ENCODE measurements at places on chromosomes 16 and 17.

DNA sequence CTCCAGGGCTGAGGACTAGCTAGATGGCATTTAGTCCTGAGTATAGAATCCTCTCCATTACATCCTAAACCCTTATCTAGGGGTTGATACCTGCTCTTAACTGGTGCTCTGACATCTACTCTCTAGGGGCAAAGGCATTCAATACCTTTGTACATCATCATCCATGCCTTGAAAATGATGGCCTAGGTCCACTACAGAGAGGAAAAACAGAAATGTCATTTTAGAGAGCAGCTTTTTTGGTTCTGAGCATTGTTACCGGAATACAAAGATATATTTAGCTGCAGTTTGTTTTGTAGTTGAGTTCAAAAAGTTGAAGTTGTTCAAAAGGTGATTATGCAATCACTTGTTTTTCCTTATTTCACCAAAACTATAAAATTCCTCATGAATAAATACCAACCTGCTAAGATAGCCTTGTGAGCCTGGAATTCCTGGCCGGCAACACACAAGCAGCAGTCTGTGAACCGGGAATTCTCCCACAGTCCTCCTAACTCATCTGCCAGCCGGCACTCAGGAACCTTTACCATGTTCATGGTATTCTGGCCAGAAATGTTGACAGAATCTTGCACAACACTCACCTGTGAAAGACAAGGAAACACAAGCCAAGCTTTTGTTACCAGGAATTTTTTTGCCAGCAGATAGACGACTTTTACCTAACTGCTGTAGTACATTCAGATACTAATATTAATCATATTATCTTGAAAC, 35.4 kb downstream of the NXPH3 start:
- DNase-seq = no peak

DNA sequence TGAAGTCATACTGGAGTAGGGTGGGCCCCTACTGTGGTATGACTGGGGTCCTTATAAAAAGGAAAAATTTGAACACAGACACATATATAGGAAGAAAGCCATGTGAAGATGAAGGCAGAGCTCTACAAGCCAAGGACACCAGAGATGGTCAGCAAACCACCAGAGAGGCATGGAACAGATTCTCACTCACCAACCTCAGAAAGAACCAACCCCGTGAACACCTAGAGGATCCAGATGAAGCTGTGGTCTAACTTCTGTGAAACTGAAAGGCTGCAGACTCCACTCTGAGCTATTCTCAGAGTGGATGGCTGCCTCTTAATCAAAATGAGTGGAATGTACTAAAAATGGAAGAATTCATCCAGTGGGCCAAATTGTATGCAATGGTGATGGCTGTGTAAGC, 149.6 kb downstream of the ABCA8 start:
- DNase-seq = no peak

DNA sequence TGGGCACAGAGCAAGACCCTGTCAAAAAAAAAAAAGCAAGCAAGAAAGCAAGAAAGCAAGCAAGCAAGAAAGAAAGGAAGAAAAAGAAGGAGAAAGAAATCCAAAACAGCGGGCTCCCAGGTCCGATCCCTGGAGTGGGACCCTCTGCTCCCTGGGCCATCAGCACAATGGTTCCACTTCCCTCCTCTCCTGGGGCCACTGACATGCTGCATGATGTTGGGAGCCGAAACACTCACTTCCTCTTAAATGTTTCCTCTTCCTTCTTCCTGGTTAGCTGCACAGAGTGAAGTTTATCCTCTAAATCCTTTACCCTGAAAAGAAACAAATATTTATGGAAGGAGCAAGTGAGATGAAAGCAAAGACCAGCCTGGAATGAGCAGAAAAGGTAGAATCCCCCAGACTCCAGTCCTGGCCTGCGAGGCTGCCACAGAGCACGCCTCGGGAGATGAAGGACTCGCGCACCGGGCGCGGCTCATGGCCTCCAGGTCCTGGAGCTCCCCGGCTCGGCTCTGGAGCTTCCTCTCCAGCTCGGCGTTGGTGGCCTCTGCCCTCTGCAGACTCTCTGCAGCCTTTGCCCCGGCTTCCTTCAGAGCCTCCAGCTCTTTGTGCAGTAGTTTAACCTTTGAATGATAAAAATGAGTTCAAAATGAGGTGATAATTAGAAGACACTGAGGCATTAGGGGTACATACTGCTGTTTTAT, 19.0 kb downstream of the CCDC57 start:
- no peak for DNase-seq

- no peak for DNase-seq
These were observed 12.2 kb downstream of the VASN start for GRCh38 chr16:4383591-4384444.

DNA sequence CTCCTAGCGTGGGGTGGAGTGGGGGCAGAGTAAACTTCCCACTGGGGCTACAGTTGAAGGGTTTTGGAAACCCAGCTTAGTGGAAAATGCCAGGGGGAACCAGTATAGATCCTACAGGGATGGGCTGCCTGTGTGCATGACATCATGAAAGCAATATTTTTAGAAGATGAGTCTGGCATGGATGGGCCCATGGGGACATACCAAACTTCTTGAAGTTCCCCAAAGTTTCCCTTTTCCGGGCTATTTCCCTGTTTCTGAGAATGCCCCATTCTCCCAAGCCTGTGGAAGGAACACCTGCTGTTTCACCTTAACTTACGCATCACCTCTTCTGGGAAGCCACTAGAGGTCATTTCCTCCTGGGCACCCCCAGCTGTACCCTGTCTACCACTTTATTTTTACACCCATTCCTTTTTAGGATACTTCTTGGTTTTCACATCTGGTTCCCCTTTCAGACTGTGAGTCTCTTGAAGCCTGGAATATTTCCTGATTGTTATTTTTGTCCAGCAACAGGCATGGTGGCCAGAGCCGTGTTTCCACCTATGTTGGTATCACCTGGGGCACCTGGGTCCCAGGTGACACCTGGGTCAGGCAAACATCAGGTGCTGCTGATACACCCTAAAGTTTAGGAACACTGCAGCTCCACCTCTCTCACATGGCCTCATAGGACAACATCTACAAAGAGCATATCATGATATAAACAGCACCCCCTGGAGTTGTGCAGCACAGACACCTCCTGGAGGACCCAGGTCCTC, 9.8 kb downstream of the SOCS3 start:
- DNase-seq = no peak

DNA sequence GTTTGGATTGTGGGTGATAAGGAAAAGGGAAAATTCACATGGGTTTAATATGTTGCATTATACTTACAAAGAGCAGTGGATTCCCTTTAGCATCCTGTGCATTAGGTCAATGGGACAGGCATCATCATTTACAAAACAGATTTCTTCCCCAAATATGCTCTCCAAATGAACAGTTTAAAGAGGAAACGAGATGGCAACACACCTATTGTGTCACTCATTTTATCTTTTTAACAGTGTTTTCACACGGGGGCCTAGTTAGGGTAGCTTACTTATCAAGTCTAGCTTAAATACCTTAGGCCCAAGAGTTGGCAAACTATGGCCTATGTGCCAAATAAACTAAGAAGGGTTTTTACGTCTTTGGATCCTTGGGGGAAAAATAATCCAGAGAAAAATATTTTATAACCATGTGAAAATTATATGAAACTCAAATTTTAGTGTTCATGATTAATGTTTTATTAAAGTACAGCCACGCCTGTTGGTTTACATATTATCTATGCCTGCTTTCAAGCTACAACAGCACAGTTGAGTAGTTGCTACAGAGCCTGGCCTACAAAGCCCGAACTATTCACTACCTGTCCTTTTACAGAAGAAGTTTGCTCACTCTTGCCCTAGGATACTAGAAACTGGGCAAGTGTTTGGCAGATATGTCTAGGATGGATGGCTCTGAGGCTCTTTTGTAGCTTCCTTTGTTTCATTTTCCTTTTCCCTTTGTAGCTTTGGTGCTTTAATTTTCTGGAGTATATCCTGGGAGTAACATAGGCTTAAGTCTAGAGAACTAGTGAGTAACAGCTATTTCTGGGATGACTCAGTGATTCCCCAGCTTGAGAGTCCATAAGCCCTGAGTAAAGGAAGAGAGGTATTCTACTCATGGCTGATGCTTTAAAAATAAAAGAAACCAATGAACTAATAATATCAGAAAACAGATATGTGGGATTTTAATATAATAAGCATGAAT, 12.4 kb downstream of the NUP93 start:
- DNase-seq = no peak

DNA sequence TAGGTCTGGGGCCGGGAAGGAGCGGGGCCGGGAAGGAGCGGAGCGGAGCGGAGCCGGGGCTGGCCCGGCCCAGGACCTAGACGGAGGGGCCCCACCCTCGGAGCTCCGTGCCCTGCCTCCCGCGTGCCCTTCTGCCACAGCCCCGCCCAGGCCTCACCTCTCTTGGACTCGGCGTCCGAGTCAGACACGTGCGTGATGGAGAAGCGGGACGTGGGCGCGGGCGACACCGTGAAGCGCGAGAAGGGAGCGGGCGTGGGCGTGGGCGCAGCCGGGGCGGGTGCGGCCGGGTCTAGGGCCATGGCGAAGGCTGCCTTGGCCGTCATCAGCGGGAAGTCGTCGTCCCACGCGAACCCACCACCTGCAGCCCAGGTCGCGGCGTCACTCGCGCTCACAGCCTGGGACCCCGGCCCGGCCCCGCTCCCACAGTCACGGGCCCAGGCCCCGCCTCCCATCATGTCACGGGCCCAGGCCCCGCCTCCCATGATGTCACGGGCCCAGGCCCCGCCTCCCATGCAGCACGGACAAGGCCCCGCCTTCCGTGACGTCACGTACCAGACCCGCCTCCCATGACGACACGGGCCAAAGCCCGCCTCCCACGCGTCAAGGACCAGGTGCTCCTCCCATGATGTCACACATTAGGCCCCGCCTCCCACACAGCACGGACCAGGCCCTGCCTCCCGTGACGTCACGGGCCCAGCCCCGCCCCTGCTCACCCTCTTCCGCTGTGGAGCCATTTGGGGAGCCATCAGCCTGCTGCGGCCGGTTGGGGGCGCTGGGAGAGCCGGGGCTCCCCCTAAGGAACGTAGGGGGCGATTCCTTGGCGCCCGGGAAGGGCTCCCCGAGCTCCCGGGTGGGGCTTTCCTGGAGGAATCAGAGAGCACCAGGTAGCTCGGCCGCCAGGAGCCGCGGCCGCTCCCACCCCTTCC, 45.8 kb upstream of the PVALEF start:
- peak; percentile 54 for DNase-seq

DNA sequence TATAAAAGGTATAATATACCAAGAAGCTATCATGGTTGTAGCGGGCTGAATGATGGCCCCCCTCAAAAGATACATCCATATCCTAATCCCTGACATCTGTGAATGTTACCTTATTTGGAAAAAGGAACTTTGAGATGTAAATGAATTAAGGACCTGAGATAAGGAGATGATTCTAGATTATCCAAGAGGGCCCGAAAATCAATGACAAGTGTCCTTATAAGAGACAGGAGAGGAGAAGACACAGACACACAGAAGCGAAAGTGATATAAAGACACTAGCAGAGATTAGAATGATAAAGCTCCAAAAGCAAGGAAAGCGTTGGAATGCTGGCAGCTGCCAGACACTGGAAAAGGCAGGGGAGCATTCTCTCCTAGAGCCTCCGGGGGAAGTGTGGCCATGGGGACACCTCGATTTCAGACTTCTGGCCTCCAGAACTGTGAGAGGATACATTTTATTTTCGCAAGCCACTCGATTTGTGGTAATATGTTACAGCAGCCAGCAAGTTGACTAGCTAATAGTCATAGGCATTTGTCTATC, 12.5 kb upstream of the GP1BA start:
- no peak for DNase-seq

DNA sequence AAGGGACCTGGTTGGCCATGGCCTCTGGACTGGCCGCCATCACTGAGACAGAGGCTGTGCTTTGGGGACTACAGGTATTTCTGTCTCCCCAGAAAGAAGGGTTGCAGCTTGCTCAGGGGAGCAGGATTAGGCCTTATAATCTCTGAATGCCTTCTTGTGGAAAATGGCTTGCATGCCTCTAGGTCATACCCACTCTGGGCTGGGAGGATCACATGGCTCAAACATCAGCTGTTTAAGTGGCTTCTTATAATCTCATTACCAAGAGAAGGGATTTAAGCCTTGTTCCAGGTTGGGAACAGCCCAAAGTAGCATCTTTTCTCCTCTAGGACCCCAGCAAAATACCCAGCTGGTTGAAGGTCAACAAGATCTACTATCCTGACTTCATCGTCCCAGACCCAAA, 19.1 kb downstream of the LIG3 start:
- DNase-seq = no peak

DNA sequence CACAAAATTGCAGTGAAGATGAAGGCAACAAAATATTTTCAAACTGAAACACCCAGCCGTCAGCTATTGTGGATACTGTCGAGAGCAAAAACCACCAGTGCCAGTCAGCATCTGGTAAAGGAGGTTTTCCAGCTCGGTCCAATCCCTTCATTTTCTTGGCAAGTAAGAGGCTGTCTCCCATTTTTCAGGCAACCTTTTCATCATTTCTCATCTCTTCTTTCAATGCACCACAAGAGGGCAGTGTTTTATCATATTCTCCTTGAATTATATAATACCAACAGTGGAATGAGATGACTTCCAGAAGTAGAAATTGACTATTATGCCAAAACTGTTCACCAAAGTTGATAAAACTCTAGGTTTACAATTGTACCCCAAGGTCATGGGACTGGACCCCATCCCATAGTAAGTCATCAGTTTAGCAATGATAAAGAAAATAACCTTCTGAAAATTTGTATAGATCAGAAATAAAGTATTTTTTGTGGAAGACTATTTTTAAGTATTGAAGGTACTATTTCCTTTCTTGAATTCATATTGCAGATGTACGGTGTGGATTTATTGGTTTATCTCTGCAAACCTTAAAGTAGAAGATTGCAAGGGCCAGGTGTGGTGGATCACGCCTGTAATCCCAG, 16.8 kb downstream of the NQO1 start:
- DNase-seq = no peak

DNA sequence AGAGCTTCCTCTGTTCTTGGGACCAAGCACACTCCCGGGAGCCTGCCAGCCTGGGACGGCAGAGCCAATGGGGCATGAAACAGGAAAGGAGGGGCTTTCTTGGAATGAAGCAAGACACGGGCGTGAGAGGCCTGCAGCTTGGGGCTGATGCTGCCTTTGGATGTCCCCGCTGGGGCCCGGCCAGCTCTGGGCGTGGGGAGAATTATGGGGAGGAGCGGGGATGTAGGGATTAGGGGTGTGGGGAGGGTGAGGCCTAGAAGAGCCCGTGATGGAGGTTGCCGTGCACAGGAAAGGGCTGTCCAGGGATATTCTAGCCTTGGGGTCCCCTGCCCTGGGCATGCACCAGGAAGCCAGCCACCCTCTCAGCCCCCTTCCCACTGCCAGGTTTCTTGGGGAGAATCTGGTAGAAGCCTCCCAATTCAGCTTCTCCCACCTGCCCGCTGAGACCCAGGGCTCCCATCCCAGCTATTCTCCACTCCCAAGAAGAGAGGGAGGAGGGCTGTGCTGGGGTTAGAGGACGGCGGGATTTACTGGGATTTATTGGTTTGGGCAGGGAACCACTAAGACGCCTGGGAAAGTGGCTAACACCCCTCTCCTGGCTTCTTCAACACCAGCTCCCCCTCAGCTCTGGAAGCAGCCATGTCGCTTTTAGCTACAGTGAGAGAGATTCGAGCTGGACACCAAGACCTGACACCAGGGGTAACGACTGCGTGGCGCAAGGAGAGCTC, 20.0 kb upstream of the NXPH3 start:
- no peak for DNase-seq

- no peak for DNase-seq
These were observed 6.9 kb upstream of the MAPK7 start for GRCh38 chr17:19371259-19372010.

- no peak for DNase-seq
These were observed 280.9 kb downstream of the MAP2K4 start for GRCh38 chr17:12301551-12301950.

- no peak for DNase-seq
These were observed 48.1 kb upstream of the KSR1 start for GRCh38 chr17:27407916-27408864.

Measured in activated CD8-positive, alpha-beta memory T cell treated with anti-CD3 and anti-CD28 coated beads for 4 hours (primary cell).